ENCODE measurements at places on chromosomes 7 and 10.

DNA sequence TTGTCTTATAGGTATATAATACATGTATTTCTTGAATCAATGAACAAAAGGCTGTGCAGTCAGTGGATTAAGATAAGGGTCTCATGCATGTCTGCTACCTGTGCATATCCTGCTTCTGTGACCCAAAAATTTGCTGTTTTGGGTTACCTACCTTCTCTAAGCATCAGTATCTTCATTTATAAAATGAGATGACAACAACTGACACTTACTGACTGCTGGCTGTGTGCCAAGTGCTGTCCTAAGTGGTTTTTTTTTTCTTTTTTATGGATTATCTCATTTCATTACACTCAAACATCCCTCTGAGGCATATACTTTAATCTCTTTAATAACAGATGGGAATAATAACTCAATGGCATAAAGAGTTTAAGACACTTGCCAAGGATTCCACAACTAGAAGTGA lies 2.1 kb downstream of the PDK4 start:
- no peak for DNase-seq

GRCh38 chr10:13973742-13974141 lies 357.0 kb downstream of the FRMD4A start:
- no peak for DNase-seq

- no peak for DNase-seq
Measured at GRCh38 chr10:96588616-96589419, 2.0 kb upstream of the TM9SF3 start.

DNA sequence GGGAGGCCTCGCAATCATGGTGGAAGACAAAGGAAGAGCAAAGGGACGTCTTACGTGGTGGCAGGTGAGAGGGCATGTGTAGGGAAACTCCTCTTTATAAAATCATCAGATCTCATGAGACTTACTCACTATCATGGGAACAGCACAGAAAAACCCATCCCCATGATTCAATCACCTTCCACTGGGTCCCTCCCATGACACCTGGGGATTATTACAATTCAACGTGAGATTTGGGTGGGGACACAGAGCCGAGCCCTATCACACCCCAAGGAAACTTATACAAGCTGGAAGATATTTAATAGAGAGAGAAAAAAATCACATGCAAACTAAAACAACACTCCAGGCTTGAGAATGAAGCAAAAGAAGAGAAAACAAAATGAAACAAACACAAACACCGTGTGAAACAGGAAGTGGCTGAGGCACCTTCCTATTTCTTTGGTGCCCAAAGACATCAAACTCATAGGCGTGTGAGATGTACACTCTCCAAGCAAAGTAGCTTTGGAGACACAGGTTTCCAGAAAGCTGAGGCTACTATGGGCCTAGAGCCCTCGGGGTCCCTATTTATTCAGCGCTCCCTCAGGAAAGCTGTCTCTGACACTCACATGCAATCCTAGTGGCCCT lies 97.2 kb downstream of the PRKCQ start:
- DNase-seq: no peak

GRCh38 chr10:84302223-84302622 lies 26.2 kb upstream of the CCSER2 start:
- no peak for DNase-seq

GRCh38 chr7:157685430-157686284 lies 348.9 kb downstream of the DNAJB6 start:
- no peak for DNase-seq

DNA sequence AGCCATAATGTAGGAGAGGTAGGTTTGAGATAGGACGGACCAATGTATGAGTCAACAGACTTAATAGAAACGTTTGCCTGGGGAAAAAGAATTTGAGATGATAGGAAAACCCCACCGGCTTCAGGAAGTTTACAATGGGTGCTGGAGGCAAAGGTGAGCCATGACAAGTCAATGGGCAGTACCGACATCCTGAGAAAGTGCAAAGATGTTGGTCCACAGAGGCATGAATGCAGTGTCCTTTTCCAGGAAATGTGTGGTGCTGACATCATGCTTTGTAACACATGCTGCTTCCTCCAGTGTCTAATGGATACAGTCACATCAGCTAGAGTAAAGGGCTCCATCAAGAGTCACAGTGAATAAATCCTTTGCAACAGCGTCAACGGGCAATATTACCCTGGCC lies 533.6 kb downstream of the INHBA start:
- DNase-seq: no peak

DNA sequence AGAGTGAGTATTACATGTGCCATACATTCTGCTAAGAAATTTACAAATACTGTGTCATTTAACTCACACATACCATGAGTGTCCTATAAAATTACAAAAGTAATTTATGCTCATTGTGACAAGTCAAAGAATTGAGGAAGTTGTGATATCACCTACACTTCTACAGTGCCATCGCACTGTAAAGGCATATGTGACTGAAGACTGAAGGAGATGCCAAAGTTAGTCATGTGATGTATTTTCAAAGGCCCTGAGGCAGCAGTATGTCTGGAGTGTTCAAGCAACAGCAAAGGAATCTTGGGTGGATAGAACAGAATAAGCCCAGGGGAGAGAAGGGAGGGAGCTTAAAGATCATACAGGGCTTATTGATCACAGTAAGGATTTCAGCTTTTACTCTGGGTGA lies 176.8 kb downstream of the WNT2 start:
- DNase-seq: no peak

DNA sequence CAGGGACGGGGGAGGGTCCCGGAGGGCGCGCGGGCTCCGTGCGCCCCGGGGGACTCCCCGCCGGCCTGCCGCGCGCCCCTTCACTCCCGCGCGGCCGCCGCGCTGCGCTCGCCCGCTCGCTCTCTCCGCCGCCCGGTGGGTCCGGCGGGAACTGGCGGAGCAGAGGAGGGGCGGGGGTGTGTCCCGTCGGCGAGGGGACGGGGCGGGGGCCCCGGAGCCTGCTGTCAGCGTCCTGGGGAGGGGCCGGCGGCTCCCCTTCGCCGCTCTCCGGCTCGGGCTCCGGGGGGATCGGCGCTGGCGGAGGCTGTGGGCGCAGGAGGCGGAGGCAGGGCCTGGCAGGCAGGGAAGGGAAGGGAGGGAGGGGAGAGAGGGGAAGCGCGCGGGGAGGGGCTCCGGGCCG lies at the start of gene SH3PXD2A:
Gene SH3PXD2A, minus strand, starts transcription at position 153 of the 400 bp plus-strand sequence. CDS start 310 bp downstream, outside the sequence.
- no peak for DNase-seq

DNA sequence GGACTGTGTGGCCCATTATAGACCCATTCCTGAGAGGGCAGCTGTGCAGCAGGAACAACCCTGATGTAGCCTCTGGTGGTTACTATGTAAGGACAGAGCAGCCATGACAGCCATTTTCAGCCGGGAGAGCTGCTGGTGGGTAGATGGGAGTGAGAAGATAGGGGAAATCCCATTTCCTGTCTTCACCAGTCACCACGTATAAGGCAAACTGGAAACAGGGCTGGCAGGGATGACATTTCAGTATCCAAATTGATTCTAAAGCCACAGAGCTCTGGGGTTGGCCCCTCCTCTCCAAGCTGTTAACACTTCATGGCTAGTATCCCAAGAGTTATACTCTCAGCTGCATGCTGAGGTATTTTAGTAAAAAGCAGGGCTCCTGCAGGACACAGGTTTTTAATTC lies 15.2 kb upstream of the FZD1 start:
- DNase-seq: no peak

- DNase-seq: no peak
Measured at GRCh38 chr10:47295411-47295810, 4.6 kb upstream of the GDF10 start.

DNA sequence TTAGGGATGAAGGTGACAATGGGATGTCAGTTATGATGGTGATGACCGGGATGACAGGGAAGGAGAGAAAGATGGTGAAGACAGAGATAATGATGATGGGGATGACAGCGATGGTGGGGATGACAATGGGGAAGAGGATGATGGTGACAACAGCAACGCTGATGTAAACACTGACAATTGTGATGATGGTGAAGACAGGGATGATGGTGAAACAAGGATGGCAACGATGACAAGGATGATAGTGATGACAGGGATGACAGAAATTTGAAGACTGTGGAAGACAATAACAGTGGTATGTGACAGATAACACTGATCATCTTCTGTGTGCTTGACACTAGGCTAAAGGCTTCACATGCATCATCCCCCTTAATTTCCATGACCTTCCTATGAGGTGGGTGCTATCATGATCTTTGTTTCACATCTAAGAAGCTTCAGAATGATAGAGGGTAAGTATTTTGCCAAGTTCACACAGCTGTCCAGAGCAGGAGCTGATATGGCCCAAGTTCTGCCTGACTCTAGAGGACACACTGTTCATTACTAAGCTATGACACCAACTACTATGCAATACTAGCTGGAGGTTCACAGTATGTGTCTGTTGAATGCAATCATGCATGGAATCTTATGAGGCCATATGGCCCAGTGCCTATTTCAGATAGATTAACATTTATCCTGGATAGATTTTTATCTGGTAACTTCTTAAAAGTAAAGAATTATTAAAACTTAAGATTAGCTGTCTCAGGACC lies 105.6 kb downstream of the RNLS start:
- DNase-seq: no peak

- no peak for DNase-seq
Measured at GRCh38 chr7:20013536-20013935, 203.6 kb downstream of the MACC1 start.

- DNase-seq: no peak
Measured at GRCh38 chr7:132609222-132609621, 33.0 kb upstream of the PLXNA4 start.

DNA sequence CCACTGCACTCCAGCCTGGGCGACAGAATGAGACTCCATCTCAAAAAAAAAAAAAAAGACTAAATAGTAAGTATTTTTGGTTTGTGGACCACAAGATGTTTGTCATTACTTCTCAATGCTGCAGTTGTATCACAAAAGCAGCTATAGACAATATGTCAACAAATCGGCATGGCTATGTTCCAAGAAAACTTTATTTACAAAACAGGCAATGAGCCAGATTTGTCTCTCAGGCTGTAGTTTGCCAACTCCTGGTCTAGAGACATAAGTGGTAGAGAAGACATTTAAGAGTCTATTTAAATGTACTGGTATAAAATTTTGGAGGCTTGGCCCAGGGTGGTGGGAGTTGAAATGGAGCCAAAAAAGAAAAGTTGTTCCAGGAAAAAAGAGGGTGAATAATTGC lies 185.8 kb downstream of the SORCS1 start:
- DNase-seq: no peak

- DNase-seq: no peak
Measured at GRCh38 chr7:90629297-90629918, 33.3 kb downstream of the CDK14 start.

GRCh38 chr10:69213591-69214311 lies 6.4 kb upstream of the HKDC1 start:
- no peak for DNase-seq

DNA sequence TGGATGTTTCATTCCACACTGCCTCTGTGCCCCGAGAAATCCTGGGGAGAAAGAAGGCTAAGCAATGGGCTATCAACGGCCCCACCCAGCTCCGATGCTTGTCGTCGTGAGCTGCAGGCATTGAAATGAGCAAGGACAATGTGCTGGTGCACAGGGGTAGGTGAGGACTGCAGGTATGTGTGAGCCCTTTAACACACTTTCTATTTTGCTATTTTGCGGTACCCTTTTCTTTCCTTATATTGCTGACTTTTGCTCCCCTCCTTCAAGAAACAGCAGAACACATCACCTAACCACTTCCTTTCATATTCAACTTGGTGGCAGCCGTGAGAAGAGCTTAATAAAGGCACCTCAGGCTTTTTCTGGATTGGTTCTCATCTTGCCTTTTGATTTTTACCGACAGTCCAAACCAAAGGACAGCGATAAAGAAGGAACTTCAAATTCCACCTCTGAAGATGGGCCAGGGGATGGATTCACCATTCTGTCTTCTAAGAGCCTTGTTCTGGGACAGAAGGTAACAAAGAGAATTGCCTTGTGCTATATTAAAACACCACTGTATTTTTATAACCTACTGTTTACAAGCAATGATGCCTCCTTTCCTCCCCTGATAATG lies 39.2 kb downstream of the AIFM2 start:
- DNase-seq: no peak

- no peak for DNase-seq
Measured at GRCh38 chr10:1572519-1573333, 164.6 kb downstream of the ADARB2 start.

GRCh38 chr10:118305730-118306129 lies 36.4 kb downstream of the FAM204A start:
- no peak for DNase-seq

DNA sequence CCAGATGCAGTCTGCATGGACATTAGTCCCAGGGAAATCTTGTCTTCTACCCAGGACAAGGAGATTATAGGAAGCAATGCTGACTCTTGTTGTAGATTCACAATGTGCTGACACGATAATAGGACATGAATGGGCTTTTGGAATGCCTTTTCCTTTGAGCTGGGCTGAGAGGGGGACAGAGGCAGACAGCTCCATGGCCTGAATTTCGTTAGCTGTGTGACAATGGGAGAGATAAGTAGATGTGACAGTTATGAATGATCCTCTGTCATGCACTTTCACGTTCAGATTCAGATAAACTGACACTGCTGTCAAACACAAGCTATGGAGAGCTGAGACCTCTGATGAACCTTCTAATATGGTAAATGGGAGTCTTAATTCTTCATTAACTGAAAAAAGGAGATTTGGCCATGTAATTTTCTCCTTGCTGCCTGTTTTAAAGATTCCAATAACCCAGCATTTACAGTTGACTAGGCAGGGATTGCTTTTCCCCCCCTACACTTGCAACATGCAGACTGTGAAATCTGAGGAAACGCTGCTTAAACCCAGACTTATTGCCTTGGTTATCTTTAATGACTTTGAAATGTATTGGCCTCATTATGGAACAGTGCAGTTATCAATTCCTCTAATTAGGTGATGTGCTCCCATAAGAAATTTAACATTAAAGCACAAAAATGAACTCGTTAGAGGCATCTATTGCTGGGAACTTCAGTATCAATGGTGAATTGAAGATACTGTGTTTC lies 669.3 kb downstream of the AUTS2 start:
- no peak for DNase-seq

- no peak for DNase-seq
Measured at GRCh38 chr7:37467002-37467401, 18.3 kb upstream of the ELMO1 start.

- DNase-seq: no peak
Measured at GRCh38 chr10:112926906-112927688, 22.9 kb upstream of the TCF7L2 start.

DNA sequence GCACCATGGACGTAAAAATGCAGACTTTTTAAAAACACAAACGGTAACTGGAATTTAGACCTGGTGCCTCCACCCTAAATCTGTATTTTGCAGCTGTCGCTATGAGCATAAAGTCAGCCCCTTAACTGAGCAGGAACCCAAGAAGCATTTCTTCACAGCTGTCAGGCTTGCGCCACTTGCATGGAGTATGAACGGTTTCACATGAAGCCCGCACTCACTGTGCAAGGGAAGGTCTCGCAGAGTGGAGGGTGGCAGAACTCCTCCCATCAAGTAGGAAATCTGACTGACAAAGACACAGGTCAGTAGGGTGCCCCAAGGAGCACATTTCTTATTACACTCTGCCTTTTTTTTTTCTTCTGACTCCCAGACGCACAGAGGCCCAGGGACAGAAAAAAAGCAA lies 58.5 kb downstream of the ELMO1 start:
- DNase-seq: no peak
